Stimulated activated CD4-positive, alpha-beta T cell treated with anti-CD3 and anti-CD28 coated beads, Interleukin-1b, Interleukin-23, amount 100 ng/mL, for 48 hours (primary cell): ENCODE measurements at places on chromosomes 13 and 19.
A peak's percentile ranks its signal among the peaks of the same experiment; 100 is the strongest.

GRCh38 chr13:110841406-110841805 is 73.5 kb downstream of the ANKRD10 start:
- DNase-seq: no peak

DNA sequence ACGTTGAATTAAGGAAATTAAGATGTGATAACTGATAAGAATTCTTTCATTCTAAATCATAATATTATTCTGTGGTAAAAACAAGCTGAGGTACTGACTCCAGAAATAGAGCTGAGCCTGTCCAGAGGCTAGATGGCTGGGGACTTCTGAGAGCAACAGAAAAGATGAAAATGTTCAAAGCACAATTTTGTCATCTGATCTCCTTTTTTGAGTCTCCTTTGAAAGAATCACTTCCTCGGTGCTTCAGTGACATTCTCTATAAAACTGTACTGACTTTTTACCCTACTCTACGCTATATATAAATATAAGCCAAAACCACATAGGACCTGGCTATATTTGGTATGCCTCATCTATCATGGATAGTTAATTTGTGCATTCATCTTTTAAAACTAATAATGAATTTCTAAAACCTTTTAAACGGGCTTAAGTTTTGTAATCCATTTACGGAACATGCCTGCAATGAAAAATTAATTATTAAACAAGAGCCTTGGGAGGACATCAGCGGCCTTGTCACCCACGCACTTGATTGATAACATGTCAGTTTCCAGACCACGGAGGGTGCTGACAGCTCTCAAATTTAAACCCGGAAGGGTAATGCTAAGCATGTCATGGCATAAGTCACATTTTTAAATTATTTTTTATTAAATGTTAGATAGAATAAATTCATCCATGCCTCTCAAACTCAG is 235.5 kb downstream of the PCDH9 start:
- no peak for DNase-seq

DNA sequence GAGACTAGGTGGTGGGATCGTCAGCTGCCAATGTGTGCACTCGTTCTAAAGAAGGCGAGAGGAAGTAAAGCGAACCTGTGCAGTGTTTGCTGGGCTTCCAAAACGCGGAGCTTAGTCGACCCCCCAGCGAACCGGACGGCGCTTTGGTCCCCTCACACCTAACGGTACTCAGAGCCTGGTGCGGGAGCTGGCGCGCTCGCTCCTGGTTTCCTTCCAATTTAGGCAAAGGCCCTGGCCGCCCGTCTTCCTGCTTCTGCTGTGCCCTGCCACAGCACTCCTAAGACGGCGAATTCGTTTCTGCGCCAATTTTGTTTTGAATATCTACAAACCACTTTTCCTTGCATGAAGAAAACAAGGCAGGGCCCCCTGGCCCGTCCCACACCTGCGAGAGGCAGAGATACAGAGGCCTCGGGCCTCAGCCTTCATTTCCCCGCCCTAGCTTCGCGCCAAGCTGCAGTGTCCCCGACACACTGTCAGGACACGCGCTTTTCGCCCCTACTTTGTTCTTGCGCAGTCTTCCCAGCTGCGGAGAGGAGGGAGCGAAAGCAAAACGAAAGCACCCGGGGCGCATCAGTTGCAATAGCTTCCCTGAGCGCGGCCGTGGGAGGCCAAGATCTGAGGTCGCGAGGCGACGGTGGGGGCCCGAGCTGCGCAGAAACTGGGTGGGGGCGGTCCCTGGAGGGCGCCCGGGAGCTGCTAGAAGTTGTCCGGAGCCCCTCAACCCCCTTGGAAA is 111.9 kb downstream of the KCNRG start:
- DNase-seq: peak; percentile 50

- DNase-seq: no peak
Measured at GRCh38 chr19:39413911-39414608, 1.6 kb downstream of the PLEKHG2 start.

DNA sequence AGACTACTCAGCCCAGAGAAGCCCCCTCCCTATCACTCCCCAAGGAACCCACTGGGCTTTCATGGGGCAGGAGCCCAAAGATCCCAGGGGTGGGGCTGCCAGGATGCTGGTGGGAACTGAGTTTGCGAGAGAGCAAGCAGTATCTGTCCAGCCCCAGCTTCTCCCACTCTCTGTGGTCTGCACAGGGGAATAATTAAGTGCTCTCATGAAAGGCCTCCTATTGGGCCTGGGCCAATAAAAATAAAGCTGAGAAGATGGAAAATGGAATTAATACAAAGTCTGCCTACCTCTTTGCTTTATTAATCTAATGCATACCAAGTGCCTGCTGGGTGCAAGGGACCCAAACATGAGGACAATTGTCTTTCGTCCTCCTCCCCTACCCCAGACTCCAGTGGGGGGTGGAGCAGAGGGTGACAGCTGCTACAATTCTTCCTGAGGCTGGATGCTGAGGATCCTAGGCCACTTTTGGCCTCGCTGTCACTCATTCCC is 5.4 kb downstream of the DDX39A start:
- no peak for DNase-seq

- no peak for DNase-seq
Measured at GRCh38 chr19:10079031-10079453, 7.1 kb upstream of the SHFL start.
